ENCODE measurements at places on chromosomes 3 and 15.

- DNase-seq, result no peak
These were observed 444.0 kb downstream of the EPHB1 start for GRCh38 chr3:135238871-135239614.

DNA sequence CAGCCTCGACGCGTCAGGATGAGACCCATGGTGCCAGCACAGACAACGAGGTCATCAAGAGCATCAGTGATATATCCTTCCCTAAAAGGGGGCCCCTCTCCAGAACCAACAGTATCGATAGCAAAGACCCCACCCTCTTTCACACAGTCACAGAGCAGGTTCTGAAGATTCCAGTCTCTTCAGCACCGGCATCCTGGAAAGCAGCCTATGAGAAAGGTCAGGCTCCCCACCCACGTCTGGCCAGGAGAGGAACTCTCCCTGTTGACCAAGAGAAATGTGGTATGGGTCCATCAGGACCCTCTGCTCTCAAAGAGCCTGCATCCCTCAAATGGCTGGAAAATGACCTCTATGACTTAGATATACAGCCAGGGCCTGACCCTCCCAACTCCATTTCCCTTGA, 11.6 kb downstream of the ANKRD34C start:
- DNase-seq, result no peak

DNA sequence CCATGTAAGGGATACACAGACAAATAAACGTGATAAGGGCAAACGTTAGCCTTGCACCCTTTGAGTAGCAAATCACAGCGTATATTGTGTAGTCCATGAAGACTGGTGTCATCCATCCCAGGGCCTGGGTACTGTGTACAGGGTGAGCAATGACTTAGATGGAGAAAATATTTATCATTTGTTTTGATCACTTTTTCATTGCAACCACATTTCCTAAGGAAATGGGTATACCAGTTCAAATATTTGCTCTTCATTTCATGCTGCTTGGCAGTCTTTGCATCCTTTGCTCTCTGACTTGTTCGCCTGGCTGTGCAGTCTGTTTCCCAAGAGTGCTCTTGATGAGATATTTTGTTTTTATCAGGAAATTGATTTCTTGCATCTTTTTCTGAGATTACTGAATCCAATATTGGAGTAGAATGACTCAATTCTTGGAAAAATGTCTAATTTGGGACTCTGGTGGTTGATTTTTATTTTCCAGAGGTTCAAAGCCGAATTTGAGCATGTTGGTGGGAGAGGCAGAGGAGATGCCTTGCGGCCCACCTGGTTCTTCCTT, 424.6 kb upstream of the SEMA6D start:
- DNase-seq, result no peak

DNA sequence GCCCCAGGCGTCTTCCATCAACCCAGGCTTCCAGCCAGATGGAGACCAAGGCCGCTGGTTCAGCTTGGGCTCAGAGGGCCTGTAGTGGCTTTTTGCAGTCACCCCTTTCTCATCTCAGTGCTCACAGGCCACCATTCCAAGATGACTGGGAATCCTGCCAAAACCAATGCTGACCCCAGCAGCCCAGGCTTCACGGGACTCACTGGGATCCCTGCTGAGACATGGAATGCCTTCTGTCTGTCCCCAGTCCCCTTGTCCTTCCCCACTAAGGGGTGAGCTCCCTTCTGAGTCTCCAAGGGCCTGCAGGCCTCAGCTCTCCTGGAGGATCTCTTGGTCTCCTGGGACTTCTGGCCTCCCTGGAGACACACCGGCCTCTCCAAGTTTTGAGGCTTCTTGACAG, 77.4 kb upstream of the SEC13 start:
- DNase-seq, result no peak

GRCh38 chr3:129554356-129555152, 11.6 kb downstream of the H1-8 start:
- no peak for DNase-seq

- DNase-seq, result no peak
These were observed 383.4 kb upstream of the ARRDC4 start for GRCh38 chr15:97576929-97577645.

- no peak for DNase-seq
These were observed 17.8 kb downstream of the ALPK3 start for GRCh38 chr15:84834969-84835368.

GRCh38 chr15:65835447-65835846, 33.8 kb upstream of the RAB11A start:
- DNase-seq, result no peak

GRCh38 chr3:30516238-30516637, 90.2 kb upstream of the TGFBR2 start:
- DNase-seq, result no peak

- no peak for DNase-seq
These were observed 204.6 kb downstream of the GABRG3 start for GRCh38 chr15:27175472-27176153.

DNA sequence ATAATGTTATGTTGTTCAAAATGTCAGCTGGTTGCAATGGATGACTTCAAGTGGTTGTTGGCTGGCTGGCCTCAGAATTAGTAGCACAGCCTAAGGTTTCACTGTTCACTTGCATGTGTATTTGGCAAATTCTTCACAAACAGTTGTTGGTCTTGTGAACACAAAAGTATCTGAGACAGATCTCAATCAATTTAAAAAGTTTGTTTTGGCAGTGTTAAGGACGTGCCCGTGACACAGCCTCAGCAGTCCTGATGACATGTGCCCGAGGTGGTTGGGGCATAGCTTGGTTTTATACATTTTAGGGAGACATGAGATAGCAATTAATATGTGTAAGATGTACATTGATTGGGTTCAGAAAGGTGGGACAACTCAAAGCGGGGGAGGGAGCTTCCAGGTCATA, 436.0 kb downstream of the AGBL1 start:
- DNase-seq, result no peak

DNA sequence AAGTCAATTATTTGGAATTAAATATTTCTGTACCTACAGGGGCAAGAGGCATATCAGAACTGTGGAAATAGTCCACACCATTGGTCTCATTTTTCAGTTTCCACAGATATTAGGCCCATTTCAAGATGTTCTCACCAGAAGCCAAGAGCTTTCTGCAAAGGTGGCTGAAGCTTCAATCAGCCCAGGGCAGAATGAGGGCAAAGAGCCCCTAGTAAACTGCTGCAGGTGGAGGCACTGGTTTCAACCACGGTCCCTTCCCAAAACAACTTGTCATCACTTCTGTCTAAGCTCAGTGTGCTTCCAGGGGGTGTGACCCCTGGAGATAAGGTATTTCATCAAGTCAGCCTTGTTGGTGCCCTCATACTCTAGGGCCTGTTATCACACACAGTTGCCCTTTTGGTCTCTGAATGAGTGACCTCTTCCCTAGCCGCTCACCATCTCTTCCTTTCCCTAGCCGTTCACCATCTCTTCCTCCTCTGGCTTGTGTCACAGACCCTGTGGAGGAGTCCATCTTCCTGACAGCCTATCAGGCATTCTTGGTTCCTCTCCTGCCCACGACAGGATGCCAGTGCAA, 21.2 kb downstream of the IL17RD start:
- no peak for DNase-seq

GRCh38 chr3:188534633-188535032, 380.7 kb downstream of the LPP start:
- no peak for DNase-seq

- no peak for DNase-seq
These were observed 50.1 kb downstream of the UMPS start for GRCh38 chr3:124780356-124780755.

DNA sequence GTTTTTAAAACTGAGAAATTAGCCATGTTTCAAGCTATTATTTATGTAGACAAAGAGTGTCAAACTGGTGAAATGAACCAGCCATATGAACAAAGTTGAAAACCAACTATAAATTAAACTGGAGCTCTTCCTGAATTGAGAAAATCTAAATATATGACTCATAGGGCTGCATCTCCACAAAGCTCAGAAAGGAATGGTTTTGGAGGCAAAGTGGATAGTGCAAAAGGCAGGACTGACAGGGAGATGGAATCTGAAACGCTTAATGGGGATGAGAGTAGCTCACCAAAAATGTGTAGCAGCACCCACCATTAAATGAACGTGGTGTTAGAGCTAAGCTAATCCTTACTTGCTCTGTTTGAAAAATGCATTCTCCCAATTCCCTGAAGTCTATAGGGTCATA, 1066.0 kb downstream of the AGBL1 start:
- no peak for DNase-seq

DNA sequence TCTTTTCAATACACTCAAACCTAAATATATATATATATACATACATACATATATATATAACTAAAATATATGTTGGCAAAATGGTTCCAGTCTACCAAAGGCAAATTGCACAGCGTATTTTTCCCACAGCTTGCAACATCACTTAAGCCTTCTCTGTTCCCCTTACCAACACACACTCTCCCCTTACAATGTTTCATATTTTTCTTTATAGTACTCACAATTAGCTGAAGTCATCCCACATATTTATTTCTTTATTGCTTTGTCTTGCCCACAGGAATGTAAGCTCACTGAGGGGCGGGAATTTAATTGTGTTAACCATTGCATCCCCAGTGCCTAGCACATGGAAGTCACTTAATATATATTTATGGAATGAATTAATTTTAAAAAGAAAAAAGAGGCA, 288.3 kb downstream of the ULK4 start:
- no peak for DNase-seq

DNA sequence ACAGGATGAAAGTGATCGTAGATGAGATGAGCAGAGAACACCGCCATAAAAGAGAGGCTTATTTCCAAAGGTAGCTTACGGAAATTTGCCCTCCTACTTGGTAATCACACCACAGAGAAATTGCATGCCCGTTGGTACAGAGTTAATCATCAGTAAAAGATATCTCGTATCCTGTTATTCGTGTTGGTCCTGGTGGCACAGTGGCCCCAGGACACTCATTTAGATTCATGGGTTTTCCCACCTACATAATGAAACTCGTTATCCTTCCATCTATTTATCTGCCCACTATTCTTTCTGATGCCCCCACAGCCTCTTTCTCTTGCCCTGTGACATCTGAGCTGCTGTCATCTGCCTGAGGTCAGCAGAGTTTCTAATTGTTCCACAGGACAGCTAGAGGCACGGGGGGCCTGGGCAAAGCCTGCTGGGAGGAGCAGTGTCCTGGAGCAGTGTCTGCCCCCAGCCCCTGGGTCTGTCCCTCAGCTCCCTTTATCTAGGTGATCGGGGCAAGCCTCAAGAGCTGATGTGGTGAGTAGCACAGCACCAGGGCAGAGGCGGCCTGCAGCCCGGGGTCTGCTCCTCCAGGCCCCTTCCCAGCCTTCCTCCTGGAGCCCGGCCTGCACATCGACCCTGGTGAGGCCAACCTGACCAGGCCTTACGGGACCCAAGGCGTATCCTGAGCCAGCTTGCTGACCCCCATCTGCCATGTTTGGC, 42.2 kb downstream of the PXYLP1 start:
- DNase-seq, result no peak

GRCh38 chr15:29668120-29668602, 154.1 kb downstream of the TJP1 start:
- no peak for DNase-seq

GRCh38 chr3:72630969-72631344, 217.3 kb downstream of the SHQ1 start:
- DNase-seq, result no peak

GRCh38 chr3:62373714-62374333, 474 bp upstream of the FEZF2 start:
- no peak for DNase-seq

DNA sequence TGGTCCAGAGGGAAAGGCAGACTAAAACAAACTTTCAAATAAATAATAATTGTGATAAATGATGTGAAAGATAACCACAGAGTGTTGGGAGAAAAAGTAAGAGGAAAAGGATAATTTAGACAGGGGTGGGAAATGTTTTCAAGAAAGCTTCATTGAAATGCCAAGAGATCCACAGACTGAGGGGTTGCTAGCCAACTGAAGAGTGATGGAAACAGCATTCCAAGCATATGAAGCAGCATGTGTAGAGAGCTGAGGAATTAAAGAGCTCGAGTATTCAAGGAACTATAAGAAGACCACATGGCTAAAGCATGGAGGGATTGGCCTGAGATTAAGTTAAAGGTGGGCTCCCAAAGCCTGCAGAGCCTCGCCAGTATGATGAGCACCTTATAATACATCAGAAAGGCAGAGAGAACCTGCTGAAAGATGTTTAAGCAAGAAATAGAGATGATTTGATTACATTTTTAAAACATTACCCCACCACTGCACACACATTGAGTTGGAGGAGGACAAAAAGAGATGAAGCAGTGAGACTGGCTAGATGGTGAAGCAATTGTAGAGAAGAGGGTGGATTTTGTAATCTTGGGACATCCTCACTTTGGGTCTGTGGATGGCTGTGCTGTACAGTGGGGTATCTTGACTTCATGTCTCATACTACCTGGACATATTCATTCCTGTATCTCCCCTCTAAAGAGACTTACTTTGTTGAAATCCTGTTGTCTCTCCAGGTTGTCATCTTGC, 100.8 kb downstream of the STAC start:
- no peak for DNase-seq

GRCh38 chr3:17985658-17986347, 243.4 kb upstream of the TBC1D5 start:
- no peak for DNase-seq

DNA sequence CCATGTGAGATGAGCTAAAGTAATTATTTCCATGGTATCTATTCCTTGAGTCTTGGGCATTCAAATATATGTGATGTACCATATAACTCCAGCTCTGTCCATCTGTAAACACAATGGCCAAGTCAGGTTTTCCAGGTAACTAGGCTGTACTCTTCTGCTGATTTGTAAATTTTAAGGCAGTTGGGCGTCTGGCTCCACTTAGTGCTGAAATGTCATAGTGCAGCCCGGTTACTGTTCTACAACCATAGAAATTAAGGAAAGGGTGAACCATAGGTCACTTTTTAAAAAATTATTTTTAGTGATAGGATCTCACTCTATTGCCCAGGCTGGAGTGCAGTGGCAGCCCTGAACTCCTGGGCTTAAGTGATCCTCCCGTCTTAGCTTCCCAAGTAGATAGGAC, 44.7 kb upstream of the GOLM2 start:
- DNase-seq, result no peak

GRCh38 chr3:17747174-17747889, 4.9 kb upstream of the TBC1D5 start:
- DNase-seq, result no peak

- no peak for DNase-seq
These were observed 168.0 kb upstream of the SMAD3 start for GRCh38 chr15:66897416-66897815.

DNA sequence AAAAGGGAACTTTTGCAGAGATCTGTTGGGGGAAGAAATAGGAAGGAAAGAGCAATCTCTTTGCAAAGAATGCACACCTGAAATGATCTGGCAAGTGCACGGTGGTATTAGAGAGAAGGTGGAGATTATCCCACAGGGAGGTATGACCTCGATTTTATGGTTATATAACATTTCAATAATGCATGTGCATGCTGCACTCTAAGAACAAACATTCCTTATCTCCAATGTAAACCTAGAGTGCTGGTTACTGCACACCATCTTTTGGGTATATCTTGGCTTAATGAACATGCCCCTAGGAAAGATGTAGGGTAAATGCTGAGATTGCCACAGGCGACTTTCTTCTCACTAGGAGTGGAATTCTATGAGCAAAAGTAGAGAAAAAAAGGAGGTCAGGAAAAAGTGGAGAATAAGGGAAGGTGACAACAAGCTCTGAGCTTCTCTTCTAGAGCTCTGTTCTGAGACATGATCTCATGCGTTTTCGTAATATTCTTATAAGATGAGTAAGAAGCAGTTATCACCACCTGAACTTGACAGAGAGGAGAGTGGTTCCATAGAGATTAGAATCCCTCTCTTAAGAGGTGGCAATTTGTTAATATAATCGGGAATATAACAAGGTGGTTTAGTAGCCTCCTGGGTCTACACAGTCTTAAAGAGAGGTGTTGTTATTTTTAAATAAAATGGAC, 117.5 kb upstream of the TMC3 start:
- no peak for DNase-seq

- DNase-seq, result no peak
These were observed 84.3 kb downstream of the FLNB start for GRCh38 chr3:58092521-58092920.

Measured in stimulated activated CD8-positive, alpha-beta memory T cell treated with anti-CD3 and anti-CD28 coated beads, Interleukin-4, amount 100 ng/mL, for 1 hour (primary cell).